HuH-7.5 (cell line): ENCODE measurements at places on chromosomes 1 and 21.

GRCh38 chr1:203437696-203438315 is 37.8 kb upstream of the PRELP start:
- no peak for DNase-seq

DNA sequence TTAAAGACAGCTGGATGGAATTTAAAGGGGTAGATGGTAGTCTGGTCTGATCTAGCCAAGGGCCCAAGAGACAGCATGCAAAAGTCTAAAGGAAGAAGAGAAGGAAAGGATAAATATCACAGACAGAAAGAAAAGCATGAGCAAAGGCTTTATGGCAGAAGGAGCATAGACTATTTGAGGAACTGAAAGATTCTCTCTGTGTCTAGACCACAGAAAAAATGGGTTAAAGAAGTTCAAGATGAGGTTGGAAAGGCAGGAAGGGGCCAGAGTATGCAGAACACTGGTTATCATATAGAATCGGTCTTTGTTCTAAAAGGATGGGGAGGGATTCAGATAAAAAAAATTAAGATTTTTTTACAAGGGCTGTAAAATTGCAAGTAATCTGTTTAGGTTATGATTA is 136.8 kb upstream of the SGIP1 start:
- DNase-seq: no peak

GRCh38 chr1:33360367-33360766 is 39.5 kb upstream of the A3GALT2 start:
- no peak for DNase-seq

- no peak for DNase-seq
These were observed 298.7 kb downstream of the LRRIQ3 start for GRCh38 chr1:73899311-73899710.

DNA sequence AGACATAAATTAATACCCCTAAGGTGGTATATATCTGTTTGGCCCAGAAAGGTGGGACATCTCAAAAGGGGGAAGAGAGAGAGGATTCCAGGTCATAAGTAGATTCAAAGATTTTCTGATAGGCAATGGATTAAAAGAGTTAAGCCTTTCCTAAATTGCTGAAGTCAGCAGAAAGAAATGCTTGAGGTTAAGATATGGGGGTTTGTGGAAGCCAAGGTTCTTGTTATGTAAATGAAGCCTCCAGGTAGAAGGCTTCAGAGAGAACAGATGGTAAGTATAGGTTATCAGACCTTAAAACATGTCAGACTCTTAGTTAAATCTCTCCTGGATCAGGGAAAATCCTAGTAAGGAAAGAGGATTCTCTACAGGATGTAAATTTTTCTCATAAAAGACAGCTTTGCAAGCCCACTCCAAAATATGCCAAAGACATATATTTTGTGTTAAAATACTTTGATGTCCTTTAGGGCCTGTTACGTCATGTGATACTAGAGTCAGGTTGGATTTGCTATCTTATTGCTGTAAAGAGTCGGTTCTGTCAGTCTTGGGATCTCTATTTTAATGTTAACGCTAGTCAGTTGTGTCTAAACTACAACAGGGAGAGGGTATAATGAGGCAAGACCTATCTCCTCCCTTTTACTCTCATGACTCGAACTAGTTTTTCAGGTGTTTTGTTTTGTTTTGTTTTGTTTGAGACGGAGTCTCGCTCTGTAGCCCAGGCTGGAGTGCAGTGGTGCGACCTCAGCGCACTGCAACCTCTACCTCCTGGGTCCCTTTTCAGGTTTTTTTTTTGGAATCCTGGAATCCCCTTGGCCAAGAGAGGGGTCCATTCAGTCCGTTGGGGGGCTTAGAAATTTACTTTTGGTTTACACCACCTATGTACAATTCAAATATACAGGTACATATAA is 30.6 kb downstream of the RGS2 start:
- DNase-seq: no peak
